ENCODE measurements at places on chromosomes 6 and 20.

DNA sequence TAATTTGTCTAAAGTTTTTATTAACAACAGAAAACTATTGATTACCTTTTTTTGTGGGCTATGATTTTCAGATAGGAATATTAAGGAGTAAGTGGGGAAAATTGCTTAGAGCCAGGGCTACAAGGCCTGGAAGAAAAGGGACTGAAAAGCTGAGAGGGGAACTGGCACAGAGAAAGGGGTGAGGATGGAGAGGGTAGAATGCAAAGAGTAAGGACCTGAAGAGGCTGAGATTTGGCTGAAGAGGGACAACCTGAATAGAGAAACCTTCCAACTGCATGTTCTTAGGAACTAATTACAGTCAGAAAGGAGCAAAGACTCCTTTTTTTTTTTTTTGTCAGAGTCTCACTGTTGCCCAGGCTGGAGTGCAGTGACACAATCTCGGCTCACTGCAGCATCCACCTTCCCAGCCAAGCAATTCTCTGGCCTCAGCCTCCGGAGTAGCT is 16.7 kb downstream of the BTN2A1 start:
- peaks cover 2% of the 10 kb centered on the region for H3K36me3 ChIP-seq
- H3K27me3 ChIP-seq, result no peaks in the 10 kb centered on the region
- H3K4me3 ChIP-seq, result peak overlapping the region; percentile 42
- DNase-seq, result no peak

GRCh38 chr20:41428285-41428684 is 61.7 kb upstream of the EMILIN3 start:
- peak overlapping the region; percentile 59 for H3K27ac ChIP-seq
- H3K4me1 ChIP-seq, result peaks cover 9% of the 10 kb centered on the region
- DNase-seq, result peak; percentile 56

DNA sequence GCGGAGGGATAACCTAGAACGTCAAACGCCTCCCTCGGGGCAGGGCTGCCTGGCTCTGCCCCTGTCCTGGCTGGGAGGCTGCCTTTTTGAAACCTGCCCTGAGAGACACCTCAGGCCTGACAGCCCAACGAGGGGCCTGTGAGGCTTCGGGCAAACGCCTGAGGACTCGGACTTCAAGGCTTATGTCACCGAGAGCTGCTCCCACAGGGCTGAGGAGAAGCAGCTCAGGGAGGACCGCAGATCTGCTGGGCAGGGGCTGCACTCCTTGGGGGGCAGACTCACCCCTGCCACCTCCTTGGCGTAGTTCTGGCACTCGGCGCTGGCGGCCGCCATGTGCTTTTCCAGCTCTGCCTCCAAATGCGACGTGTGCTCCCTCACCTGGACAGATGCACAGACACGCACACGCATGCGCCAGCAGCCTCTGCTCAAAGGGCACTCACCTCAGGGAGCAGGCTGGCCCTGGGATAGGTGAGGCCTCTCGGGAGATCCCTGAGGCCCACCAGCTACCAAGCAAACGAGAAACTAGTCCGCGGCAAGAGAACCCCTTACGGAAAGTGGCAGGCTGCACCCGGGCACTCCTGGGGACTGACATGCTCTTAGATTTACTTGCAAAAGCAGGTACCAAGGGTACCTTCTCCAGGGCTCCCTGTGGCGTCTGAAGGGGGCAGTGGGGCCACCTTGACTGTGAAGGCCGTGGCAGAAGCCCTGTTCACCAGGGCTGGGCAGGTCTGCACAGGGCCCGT is 49.6 kb downstream of the DSTN start:
- DNase-seq, result no peak
- H3K4me3 ChIP-seq, result no peak overlapping the region
- no peaks in the 10 kb centered on the region for H3K27me3 ChIP-seq
- peaks cover 100% of the 10 kb centered on the region for H3K36me3 ChIP-seq
- peaks cover 14% of the 10 kb centered on the region for H3K4me1 ChIP-seq

GRCh38 chr20:12623870-12624269 is 384.9 kb upstream of the SPTLC3 start:
- H3K27ac ChIP-seq, result no peak overlapping the region
- H3K4me3 ChIP-seq, result no peak overlapping the region
- no peaks in the 10 kb centered on the region for H3K4me1 ChIP-seq

DNA sequence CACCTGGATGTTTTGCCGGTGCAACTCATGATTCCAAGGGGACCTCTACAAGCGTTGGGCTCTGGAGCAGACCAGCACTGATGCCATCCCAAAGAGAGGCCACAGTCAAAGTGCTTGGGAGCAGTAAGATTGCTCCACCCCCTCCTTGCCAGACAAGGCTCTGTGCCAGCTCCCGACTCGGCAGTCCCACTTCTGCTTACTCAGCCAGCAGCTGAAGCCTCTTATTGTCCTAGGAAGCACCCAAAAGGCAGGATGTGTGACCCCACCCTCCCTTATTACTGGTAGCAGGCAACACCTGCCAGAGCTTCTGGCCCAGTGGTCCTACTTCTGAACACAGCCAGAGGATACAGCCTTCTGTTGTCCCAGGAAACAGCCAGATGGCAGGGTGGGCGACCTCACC is 614.2 kb downstream of the TENT5A start:
- DNase-seq, result no peak
- no peak overlapping the region for H3K27ac ChIP-seq
- no peaks in the 10 kb centered on the region for H3K4me1 ChIP-seq
- H3K27me3 ChIP-seq, result no peaks in the 10 kb centered on the region
- H3K4me3 ChIP-seq, result no peak overlapping the region
- no peaks in the 10 kb centered on the region for H3K36me3 ChIP-seq

GRCh38 chr6:108403236-108403635 is 108.4 kb downstream of the AFG1L start:
- DNase-seq, result no peak
- H3K27ac ChIP-seq, result no peak overlapping the region
- H3K36me3 ChIP-seq, result no peaks in the 10 kb centered on the region
- peaks cover 16% of the 10 kb centered on the region for H3K4me1 ChIP-seq

DNA sequence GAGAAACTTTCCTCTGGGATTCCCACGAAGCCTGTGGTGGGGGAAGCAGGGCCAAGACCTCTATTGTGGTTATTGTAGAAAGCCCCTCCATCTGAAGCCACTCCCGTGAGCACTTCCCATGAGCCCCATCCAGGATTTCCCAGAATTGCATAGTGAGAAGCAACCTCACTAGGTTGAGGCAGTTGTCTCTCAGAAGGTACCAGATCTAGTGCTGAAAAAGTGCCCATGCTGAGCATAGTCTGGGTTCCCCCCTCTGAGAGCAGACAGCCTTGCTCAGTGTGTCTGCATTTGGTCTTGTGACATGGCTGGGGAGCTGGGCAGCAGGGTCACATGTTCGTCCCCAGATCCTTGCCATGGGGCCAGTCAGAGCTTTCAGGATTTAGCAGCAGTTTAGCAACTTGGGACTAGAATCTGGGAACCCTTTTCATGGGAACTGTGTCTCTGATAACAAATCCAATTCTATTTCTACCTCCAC is 38.6 kb downstream of the SLC9A8 start:
- DNase-seq, result no peak
- H3K27ac ChIP-seq, result no peak overlapping the region
- H3K4me3 ChIP-seq, result no peak overlapping the region
- H3K4me1 ChIP-seq, result no peaks in the 10 kb centered on the region

GRCh38 chr20:9018346-9018745 is 50.5 kb upstream of the PLCB4 start:
- no peak for DNase-seq
- H3K4me1 ChIP-seq, result no peaks in the 10 kb centered on the region
- H3K27me3 ChIP-seq, result no peaks in the 10 kb centered on the region

All from large intestine (tissue), 12 donors.